ENCODE measurements at places on chromosomes 11 and 22.
A peak's percentile ranks its signal among the peaks of the same experiment; 100 is the strongest.

- no peak for DNase-seq
These were observed 4.1 kb downstream of the SYTL2 start for GRCh38 chr11:85806876-85807275.

GRCh38 chr11:94151903-94152677, 23.4 kb downstream of the PANX1 start:
- no peak for DNase-seq

DNA sequence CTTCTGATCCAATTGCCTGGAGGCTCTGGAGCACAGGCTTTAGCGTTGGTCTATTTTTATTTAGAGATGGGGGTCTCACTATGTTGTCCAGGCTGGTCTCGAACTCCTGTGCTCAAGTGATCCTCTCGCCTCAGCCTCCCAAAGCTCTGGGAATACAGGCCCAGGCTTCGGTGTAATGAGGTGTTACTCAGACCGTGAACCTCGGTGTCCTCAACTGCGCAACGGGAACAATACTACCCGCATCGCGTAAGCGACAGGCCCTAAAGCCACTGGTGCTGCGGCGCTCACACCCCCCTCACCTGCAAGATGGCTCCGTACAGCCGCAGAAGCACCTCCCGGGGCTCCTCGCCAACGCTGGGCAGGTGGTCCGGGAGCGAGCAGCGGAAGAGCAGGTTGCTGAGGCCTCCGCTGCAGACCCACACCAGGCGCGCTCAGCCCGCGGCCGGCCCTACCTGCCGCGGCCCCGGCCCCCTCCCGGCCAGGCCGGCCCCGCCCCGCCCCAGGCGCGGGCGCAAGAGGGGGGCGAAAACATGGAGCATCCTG, 628 bp downstream of the CHKB start:
- DNase-seq, result peak; percentile 18

GRCh38 chr11:849104-849824, 6.6 kb downstream of the TSPAN4 start:
- DNase-seq, result peak; percentile 76

GRCh38 chr11:110859240-110859840, 147.1 kb upstream of the ARHGAP20 start:
- no peak for DNase-seq

DNA sequence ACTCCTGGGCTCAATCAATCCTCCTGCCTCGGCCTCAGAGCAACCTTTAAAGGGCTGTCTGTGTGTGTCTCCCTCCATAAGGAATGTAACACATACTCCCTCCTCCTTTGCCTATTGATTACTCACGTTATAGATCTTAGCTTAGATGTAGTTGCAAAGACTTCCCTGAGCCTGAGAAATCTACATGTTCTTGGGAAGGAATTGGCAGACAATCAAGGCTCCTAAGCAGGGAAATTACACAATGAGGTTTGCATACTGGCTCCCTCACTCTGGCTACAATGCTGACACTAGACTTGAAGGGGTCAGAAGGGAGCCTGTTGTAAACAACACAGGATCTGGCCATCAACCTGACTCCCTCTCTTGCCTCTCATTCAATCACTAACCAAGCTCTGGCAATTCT, 5.2 kb upstream of the OLFML1 start:
- DNase-seq, result no peak

GRCh38 chr22:29351042-29351441, 35.5 kb upstream of the RASL10A start:
- DNase-seq, result no peak

DNA sequence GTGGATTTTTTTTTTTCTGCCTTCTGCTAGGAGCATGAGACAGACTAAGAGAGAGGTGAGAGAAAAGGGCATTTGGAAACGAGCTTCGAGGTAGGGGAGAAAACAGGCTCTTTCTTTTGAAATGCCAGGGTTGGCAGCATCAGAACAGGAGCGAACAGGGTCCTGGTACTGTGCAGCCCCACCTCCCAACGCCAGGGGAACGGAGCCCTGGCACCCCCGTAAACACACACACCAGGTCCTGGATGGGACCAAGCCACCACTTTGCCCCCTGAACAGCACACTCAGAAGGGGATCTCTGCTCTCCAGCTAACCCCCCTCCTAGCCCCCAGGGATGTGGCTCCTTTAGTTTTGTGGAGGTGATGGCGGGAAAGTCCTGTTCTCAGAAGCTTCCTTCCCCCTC, 127.1 kb downstream of the CTTN start:
- no peak for DNase-seq

GRCh38 chr22:49251371-49251770, 576.3 kb downstream of the BRD1 start:
- DNase-seq, result no peak

- no peak for DNase-seq
These were observed 9.7 kb downstream of the ARHGEF17 start for GRCh38 chr11:73317803-73318202.

DNA sequence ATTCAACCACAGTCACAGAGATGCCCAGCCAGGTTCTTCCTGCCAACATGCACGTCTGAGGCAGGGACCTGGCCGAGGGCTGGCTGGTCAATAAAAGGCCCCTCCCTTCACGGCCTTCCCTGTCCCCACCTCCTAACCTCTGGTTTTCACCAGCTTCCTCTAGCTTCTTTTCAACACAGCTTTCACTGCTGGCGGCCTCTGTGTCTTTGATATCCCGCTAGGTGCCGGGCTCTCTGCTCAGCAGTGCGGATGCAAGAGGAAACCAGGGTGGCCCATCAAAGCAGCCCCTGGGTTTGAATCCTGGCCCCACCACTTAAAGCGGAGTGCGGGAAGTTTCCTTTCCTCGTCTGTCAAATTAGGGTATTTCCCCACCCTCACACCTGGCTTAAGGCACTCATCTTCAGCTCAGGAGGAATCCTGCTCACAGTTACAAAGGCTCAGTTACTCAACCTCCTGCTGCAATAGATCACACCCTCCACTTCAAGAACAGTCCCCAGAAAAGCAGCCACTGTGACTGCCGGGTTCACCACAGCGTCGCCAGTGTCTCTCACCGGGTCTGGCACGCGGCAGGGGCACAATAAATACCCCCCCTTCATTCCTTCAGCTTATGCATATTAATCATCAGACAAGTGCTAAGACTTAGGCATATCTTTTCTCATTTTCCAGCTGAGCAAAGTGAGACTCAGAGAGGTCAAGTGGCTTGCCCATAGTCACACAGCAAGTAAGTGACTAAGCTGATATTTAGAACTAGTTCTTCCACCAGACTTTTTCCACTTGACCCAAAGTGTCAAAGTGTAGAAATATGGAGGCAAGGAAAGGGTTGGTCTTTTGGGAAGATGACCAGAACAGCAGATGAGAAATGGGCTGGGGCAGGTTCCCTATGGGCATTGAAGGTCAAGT, 45.7 kb downstream of the TXN2 start:
- DNase-seq, result no peak

GRCh38 chr22:32746732-32747131, 54.8 kb upstream of the TIMP3 start:
- DNase-seq, result no peak

GRCh38 chr11:133388975-133389568, 143.2 kb downstream of the OPCML start:
- DNase-seq, result no peak

DNA sequence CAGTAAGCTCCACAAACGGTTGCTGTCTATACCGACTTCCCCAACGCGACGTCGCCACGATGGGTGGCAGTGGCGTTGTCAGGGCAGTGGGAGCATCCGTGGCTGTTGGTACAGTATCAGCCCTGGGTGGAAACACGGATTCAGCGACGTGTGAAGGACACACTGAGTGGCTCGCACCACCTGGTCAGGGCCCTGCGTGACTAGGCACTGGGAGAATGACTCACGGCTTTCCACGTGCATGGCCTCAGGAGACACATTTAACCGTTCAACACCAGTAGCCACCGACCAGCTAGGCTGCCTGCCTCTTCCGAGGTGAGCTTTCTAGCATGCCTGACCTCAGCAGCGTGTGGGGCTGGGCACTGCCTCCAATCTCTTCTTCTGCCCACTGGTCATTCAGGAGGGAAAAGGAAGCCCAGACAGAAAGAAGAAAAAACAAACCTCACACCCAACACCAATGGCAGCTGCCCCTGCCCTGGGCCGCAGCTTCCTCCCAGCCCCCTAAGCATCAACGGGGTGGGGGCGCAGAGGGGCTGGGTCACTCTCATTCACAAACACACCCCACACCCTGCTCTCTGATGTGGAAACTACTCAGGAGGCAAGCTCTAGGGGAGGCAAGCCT, 59.0 kb downstream of the MYH9 start:
- DNase-seq, result no peak

DNA sequence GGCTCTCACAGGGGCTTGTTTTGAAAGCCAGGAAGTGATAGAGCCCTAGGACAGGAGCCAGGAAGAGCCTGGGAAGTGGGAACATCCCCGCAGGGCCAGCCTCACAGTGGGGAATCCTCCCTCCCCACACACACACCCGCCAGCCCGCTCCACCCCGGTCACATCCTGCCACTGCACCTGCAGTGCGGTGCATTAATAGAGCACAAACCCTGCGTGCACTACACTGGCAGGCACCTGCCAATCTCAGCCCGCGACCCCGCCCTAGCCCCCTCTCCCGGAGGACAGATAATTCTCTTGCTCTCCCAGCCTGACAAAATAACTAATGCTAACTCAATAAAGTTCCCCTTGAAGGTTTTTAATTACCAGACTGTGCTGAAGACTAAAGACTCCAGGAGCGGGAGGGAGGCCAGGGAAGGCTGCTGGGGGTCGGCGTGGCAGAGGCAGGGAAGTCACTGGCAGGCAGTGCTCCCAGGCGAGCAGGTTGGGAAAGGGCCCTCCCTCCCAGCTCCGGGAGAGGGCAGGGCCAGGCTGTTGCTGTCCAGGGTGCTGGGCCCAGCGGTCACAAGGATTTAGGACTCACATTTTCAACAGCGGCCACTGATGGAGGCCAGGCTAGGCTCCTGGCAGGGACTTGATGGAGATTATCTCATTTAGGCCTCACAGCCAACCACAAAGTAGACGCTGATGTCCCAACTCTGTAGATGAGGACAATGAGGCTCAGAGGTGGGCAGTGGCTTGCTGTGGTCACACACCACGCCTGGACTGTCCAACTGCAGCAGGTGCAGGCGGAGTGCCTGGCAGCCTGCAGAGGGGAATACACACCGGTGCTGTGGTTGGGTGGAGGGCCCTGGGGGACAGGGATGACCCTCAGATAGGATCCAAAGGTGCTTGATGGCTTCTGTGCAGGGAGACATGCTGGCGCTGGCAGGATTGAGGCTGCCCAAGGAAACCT, 23.9 kb upstream of the TCF20 start:
- DNase-seq, result peak; percentile 78

DNA sequence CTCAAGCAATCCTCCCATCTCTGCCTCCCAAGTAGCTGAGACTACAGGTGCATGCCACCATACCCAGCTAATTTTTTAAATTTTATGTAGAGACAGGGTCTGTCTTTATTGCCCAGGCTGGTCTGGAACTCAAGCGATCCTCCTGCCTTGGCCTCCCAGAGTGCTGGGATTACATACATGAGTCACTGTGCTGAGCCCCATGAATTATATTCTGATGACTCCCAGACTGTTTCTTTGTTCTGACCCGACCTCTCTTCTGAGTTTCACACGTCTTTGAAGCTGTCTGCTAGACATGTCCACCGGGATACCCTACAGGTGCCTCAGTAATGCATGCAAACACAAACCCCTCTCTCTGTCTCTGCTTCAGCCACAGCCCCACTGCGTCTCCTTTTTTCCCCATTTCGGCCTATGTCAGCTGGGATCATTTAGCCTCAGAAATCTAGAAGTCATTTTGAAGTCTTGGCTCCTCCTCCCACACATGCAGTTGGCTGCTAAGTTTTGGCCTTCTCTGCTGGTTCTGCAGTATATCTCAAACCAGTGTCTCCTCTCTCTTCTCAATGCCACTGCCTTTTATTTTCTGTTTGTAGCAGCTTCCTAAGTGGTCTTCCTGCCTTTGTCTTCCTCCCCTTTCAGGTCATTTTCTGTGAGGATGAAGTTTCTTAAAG, 4.8 kb downstream of the VPS26B start:
- no peak for DNase-seq

DNA sequence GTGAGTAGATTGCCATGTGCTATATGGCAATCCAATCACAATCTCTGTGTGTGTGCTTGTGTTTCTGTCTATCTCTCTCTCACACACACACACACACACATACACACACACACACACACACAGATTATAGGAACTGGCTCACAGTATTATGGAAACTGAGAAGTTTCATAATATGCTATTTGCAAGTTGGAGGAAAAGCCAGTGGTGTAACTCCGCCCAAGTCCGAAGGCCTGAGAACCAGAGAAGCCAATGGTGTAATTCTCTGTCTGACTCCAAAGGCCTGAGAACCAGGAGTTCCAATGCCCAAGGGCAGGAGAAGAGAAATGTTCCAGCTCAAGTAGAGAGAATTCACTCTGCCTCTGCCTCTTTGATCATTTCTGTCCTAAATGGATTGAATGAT, 37.2 kb downstream of the GLYATL2 start:
- DNase-seq, result no peak

- DNase-seq, result no peak
These were observed 14.1 kb upstream of the BCR start for GRCh38 chr22:23166042-23166831.

DNA sequence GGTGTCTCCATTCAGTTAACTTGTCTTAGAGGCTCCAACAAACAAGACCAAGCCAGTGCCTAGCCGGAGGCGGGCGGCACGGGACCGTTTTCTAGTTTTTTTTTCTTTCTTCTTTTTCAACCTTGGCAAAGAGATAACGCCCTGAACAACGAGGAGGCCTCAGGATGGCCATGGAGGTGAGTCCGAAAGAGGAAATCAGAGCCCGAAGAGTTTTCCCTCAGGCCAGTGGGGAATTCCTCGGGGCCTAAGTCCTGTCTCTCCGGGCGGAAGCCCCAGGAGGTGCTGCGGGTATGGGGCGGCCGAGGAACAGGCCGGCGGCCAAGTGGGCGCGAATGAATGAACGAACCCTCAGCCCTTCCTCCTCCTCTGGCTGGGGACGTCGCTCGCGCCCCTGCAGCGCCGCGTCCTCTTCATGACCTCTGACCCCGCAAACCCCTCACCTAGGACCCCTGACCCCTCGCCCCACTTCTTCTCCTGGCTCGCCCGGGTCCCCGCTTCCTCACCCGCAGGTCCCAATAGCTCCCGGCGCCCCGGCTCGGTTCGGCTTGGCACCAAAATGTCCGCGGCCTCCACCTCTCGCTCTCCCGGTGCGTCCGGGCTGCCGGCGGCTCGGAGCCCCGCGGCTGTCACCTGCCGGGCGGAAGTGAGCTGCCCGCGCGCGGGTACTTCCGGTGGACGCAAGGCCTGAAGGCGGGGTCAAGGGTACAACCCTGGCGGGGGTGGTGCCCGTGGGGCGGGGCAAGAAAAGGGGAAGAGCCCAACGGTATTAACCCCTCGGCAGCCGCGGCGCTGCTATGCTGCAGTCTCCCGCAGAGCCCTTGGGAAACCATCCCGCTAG, at the start of gene AP1B1:
Gene AP1B1 (minus strand): TSS at position 650 of the 838 bp plus-strand sequence. CDS start 21,327 bp downstream, outside the sequence.
- peak; percentile 67 for DNase-seq

GRCh38 chr22:27318516-27318915, 483.0 kb downstream of the MN1 start:
- DNase-seq, result no peak

- DNase-seq, result peak; percentile 44
These were observed 16.3 kb downstream of the OR2AG2 start for GRCh38 chr11:6755303-6755952.

DNA sequence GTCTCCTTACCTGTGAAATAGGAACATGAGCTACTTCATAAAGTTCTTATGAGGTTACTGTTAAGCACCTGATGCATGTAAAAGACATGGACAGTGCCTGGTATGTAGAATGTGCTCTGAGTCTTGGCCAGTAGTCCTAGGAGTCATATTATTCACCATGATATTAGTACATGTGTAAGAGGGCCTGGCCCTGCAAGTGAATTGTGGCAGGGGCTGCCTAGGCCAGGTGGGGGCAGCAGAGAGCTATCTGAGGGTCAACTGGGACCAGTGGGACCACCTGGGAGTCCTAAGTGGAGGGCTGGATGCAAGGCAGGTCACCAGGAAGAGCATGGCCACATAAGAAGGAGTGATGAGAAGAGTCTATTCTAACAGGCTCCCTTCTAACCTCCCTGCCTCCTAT, 529.5 kb downstream of the SOX6 start:
- peak; percentile 63 for DNase-seq
